ENCODE measurements at places on chromosomes 6 and 20. TPM values are rescaled to one million over a fixed set of nuclear protein-coding genes. Genes with fewer than 3 reads are reported as not detected.

DNA sequence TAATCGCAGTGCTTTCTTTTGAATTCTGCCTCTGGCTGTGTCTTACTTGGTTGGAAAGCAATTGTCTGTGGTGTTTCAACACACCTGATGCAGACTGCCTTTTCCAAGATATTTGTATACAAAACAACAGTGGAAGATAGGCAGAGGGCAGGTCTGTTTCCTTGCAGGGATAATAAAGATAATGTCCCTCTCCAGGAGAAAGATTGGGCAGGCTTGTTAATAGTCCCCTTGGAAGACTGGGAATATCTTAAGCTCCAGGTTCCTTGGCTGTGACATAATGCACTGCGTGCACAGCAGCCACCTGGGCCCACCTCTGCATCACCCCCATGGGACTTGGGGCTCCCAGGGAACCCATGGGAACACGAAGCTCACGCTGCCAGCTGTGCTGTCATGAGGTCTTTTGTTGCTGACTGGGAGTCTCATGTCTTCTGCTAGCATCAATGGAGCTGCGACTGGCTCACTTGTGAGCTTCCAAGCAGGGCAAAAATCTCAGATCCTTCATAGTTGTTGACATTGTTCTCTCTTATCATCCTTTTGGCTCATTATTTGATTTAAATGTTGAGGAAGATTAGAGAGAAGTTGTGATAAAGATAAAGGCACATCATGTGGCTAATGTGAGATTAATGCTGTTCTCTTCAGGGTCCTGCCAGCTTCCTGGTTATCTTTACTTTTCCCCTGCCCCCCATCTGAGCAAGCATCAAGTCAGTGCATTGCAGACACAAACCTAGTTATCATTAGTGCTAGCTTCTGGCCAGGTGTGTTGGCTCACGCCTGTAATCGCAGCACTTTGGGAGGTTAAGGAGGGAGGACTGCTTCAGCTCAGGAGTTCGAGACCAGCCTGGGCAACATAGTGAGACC, 107.1 kb upstream of the ASF1A start:
- no peak overlapping the region for H3K4me3 ChIP-seq
- no peaks in the 10 kb centered on the region for H3K27me3 ChIP-seq
- DNase-seq, result no peak
- peaks cover 53% of the 10 kb centered on the region for H3K4me1 ChIP-seq
- H3K36me3 ChIP-seq, result no peaks in the 10 kb centered on the region

GRCh38 chr6:906920-907319, 214.0 kb upstream of the EXOC2 start:
- H3K4me1 ChIP-seq, result peaks cover 6% of the 10 kb centered on the region
- no peak for DNase-seq
- no peaks in the 10 kb centered on the region for H3K36me3 ChIP-seq
- no peak overlapping the region for H3K27ac ChIP-seq
- H3K4me3 ChIP-seq, result peak overlapping the region; percentile 29

- no peaks in the 10 kb centered on the region for H3K36me3 ChIP-seq
- no peak for DNase-seq
- no peak overlapping the region for H3K4me3 ChIP-seq
- no peaks in the 10 kb centered on the region for H3K27me3 ChIP-seq
- H3K27ac ChIP-seq, result no peak overlapping the region
These were observed 19.0 kb upstream of the SERINC3 start for GRCh38 chr20:44540834-44541233.

DNA sequence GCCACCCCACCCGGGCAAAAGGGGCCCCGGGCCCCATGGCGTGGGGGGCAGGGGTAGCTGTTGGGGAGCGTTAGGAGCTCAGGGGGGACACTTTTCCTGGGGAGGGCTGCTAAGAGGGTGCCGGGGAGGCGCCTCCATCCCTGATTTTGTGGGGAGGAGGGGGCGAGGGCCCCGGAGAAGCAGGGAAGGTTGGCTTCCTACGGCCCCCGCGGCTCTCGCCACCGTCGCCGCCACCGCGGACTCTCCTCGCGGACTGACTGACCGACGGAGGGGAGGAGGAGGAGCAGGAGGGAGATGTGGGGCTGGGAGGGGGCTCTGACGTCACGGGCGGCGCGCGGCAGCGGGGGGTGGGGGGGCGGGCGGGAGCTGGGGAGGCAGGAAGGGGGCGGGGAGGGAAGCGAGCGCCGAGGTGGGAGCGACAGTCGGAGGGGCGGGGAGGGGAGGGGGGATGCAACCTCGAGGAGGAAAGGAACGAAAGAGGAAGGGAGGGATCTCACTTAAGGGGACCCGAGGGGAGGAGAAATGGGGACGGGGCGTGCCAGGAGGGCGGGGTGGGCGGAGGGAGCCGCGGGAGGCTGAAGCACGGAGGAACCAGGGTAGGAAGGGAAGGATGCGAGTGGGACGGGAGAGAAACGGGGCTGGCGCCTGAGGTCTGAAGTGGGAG, 5.1 kb downstream of the GABBR1 start:
- H3K27me3 ChIP-seq, result peaks cover 38% of the 10 kb centered on the region
- H3K27ac ChIP-seq, result peak overlapping the region; percentile 65
- peaks cover 14% of the 10 kb centered on the region for H3K36me3 ChIP-seq
- peak; percentile 58 for DNase-seq
- H3K4me1 ChIP-seq, result peaks cover 84% of the 10 kb centered on the region

- H3K4me1 ChIP-seq, result peaks cover 26% of the 10 kb centered on the region
- H3K4me3 ChIP-seq, result no peak overlapping the region
- H3K36me3 ChIP-seq, result no peaks in the 10 kb centered on the region
- no peak overlapping the region for H3K27ac ChIP-seq
These were observed 87.0 kb downstream of the YTHDF1 start for GRCh38 chr20:63128956-63129355.

DNA sequence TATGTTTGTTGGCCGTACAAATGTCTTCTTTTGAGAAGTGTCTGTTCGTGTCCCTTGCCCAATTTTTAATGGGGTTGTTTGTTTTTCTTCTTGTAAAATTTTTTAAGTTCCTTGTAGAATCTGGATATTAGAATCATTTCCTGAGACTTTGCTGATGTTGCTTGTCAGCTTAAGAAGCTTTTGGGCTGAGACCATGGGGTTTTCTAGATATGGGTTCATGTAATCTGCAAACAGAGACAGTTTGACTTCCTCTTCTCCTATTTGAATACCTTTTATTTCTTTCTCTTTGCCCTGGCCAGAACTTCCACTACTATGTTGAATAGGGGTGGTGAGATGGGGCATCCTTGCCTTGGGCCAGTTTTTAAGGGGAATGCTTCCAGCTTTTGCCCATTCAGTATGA, 82.6 kb downstream of the SLC24A3 start:
- no peak overlapping the region for H3K4me3 ChIP-seq
- no peak overlapping the region for H3K27ac ChIP-seq
- H3K36me3 ChIP-seq, result no peaks in the 10 kb centered on the region
- no peaks in the 10 kb centered on the region for H3K4me1 ChIP-seq
- no peak for DNase-seq

DNA sequence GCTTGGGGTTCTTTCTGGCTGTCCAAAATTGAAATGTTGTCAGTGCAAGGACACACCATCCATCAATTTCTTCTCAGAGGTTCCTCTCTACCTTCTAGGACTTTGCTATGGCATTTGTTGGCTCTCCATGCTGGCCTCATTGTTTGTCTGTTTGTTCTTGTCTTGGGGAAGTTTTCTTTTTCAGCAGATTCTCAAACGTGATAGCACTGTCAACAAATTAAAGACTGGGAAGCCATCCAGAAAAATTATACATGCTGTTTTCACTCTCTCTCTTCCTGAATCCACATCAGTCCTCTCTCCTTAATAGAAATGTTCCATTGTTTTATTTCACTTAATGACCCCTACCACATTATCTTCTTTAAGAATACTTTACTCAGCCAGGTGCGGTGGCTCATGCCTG, 130.4 kb downstream of the PCSK2 start:
- no peak overlapping the region for H3K27ac ChIP-seq
- DNase-seq, result no peak

DNA sequence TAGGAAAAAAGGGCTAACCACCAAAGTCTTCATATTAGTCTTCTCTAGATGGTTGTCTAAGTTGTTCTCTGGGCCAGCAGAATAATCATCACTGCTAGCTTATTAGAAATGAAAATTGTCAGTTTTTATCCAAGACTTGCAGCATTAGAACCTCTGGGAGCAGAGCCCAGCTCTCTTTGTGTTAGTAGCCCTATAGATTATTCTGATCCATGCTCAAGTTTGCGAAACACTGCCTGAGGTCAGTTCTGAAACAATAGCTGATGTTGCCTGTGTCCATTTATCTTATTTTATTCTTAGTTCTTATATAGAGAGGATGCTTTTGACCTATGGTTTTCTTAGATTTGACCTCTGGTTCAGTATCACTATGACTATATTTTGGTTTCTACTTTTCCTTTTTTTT, 66.9 kb downstream of the BCKDHB start:
- peaks cover 3% of the 10 kb centered on the region for H3K36me3 ChIP-seq
- H3K27ac ChIP-seq, result no peak overlapping the region
- peaks cover 5% of the 10 kb centered on the region for H3K4me1 ChIP-seq
- DNase-seq, result no peak
- no peaks in the 10 kb centered on the region for H3K27me3 ChIP-seq

DNA sequence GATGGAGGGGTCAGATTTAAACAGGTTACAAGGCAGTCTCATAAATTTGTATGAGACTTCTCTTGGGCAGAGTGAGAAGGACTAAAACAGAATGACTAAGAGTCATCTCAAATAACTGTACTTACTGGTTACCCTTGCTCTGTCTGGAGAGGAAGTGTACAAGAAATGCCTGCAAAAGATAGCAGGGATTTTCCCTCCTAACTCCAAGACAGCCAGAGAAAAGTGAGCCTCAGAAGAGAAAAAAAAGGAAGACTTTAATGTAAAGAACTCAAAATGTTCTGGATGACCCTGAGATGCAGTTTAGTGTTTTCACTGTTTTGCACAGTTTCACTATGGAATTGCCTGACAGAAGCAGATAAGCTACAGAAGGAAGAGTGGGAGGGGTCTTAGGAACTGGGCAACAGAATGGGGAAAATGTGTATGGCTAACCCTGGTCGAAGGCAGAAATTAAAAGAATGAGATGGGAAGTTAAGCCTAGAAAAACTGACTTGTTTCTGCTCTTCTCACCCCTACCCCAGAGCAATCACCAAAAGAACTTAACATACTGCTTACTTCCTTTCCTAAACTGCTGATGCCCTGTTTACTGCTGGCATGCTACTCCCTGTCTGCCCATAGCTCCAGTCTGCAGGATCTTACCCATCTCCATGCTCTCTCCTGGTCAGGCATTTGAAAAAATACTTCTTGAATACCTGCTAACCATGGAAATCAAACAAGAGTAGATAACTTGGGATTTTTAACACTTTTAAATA, 98.1 kb upstream of the MARCKS start:
- H3K4me3 ChIP-seq, result no peak overlapping the region
- no peaks in the 10 kb centered on the region for H3K36me3 ChIP-seq
- no peak for DNase-seq
- H3K27me3 ChIP-seq, result no peaks in the 10 kb centered on the region
- H3K4me1 ChIP-seq, result peaks cover 23% of the 10 kb centered on the region
- H3K27ac ChIP-seq, result no peak overlapping the region

DNA sequence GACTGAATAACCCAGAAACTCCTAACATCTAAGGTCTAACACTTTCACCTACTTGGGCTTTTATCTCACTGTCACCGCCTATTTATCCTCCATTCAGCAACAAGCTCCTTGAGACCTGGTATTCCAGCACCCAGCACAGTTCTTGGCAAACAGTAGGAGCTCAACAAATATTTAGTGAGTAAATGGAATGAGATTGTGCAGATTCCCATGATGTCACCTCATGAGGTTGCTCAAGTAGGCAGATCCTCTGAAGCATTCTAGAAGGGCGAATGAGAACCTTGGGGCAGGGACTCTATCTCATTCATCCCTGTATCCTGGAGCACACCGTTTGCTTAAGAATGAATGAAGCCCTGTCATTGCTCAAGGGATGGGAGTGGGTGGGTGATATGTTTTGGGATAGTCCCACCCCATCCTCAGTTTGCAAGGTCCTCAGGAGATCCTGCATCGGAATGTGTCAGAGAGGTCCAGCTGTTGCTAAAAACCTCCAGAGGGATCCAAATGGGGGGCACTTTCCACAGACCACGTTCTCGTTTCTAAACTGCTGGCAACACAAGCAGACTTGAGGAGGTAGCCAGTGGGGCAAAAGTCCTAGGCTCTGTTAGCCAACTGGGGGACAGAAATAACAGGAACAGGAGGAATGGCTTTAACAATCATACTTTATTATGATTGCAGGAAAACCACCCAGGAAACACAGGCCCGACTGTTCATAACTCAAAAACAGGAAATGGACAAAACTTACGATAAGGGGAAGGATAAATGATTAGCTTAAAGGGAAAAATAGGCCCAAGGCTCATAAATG, 42.0 kb downstream of the EDN1 start:
- no peaks in the 10 kb centered on the region for H3K36me3 ChIP-seq
- H3K27me3 ChIP-seq, result no peaks in the 10 kb centered on the region
- H3K27ac ChIP-seq, result no peak overlapping the region
- DNase-seq, result no peak
- no peaks in the 10 kb centered on the region for H3K4me1 ChIP-seq
- H3K4me3 ChIP-seq, result no peak overlapping the region

GRCh38 chr6:98324446-98324845, 509.9 kb upstream of the POU3F2 start:
- peaks cover 3% of the 10 kb centered on the region for H3K36me3 ChIP-seq
- H3K27ac ChIP-seq, result no peak overlapping the region
- no peaks in the 10 kb centered on the region for H3K27me3 ChIP-seq
- DNase-seq, result no peak

- H3K27me3 ChIP-seq, result peaks cover 10% of the 10 kb centered on the region
- no peak overlapping the region for H3K27ac ChIP-seq
- no peaks in the 10 kb centered on the region for H3K4me1 ChIP-seq
- no peak for DNase-seq
- no peaks in the 10 kb centered on the region for H3K36me3 ChIP-seq
These were observed 63.9 kb downstream of the FBXO5 start for GRCh38 chr6:152918991-152919390.

DNA sequence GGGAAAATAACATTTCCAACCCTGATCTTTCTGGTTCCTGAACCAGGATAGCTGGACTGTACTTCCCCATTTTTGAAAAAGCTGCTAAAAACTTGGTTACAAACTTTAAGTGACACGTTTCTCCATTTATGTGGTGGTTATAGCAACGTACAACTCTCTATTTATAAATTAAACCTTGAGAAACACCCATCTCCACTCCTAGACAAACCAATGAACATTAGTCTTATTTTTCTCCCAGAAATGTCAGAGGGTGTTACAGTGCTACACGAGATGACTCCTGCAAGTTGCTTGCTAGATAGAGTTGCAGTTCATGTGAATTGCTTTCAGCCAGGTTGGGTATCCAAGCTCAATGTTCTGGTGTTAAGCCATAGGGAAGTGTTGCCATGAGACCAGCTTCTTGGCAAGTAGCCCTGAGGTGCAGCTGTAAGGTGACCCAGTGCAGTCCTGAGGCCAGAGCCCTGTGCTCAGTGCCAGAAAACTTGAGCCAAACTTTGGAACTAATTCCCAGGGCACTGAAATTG, 51.3 kb upstream of the REV3L start:
- H3K27me3 ChIP-seq, result no peaks in the 10 kb centered on the region
- no peak overlapping the region for H3K4me3 ChIP-seq
- H3K4me1 ChIP-seq, result peaks cover 32% of the 10 kb centered on the region
- no peak overlapping the region for H3K27ac ChIP-seq

GRCh38 chr6:156828280-156828703, 51.1 kb downstream of the ARID1B start:
- H3K27me3 ChIP-seq, result no peaks in the 10 kb centered on the region
- DNase-seq, result no peak
- no peak overlapping the region for H3K4me3 ChIP-seq
- H3K36me3 ChIP-seq, result peaks cover 3% of the 10 kb centered on the region
- no peak overlapping the region for H3K27ac ChIP-seq
- H3K4me1 ChIP-seq, result peaks cover 51% of the 10 kb centered on the region

GRCh38 chr6:125406741-125407140, 105.0 kb upstream of the HDDC2 start:
- no peak overlapping the region for H3K27ac ChIP-seq
- peaks cover 3% of the 10 kb centered on the region for H3K27me3 ChIP-seq
- H3K36me3 ChIP-seq, result peaks cover 7% of the 10 kb centered on the region
- H3K4me3 ChIP-seq, result no peak overlapping the region

The CSE1L gene
- 186 TPM for total RNA-seq

The ZNF217 gene
- 35.5 TPM for total RNA-seq

The HTR1B gene
- 0.18 TPM for total RNA-seq

The C20orf144 gene
- total RNA-seq, result 0.44 TPM
